ENCODE measurements at places on chromosomes 7 and 10.
A peak's percentile ranks its signal among the peaks of the same experiment; 100 is the strongest.

GRCh38 chr10:29857843-29858701, 201.3 kb downstream of the JCAD start:
- no peak for DNase-seq

GRCh38 chr10:102660888-102661657, 16.8 kb downstream of the TRIM8 start:
- peak; percentile 49 for DNase-seq

DNA sequence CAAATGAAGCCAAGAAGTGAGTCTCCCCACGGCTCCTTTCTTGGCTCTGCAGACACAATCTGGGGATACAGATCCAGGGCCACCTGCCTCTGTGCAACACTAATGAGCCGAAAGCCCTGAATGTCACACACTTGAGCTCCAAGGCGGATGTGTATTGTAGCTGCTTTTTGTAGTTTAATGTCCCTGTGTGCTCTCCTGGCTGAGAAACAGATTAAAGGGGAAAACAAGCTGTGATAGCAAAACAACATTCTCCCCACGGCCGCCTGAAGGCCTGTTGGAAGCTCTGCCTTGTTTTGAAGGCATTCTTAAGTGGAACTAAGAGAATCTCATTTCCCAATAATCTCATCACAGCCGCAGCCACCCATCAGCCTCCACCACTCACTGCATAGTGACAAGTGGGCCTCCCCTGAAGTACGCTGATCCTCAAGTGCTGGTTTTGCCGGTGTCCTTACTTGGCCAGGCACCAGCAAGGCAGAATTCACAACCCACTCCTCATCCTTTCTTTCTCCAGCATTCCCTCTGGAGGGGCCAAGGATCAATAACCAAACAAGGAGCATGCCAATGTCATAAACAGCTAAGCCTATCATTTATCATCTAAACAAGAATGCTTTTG, 44.4 kb upstream of the AMPH start:
- no peak for DNase-seq

- no peak for DNase-seq
Observed at GRCh38 chr7:76049295-76049694, 1.4 kb downstream of the MDH2 start.

GRCh38 chr7:10977113-10977512, 3.4 kb downstream of the PHF14 start:
- no peak for DNase-seq

DNA sequence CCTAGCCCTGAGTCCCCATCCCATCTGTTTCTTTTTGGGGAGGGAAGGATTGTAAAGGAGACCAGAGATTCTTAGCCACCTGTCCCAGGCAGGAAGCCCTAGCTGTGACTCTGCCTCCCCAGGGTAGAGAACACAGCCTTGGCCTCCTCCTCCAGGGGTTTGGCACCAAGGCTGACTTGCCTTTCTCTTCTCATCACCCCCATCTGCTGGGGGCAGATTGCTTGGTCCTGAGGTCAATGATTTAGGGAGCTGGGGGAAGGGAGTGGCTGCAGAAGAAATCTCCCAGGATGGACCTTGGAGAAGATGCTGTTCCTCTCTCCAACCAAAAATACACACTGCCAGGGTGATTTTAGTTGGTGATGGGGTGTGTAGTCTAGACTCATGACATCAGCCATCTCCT, 2.6 kb upstream of the MNX1 start:
- no peak for DNase-seq

DNA sequence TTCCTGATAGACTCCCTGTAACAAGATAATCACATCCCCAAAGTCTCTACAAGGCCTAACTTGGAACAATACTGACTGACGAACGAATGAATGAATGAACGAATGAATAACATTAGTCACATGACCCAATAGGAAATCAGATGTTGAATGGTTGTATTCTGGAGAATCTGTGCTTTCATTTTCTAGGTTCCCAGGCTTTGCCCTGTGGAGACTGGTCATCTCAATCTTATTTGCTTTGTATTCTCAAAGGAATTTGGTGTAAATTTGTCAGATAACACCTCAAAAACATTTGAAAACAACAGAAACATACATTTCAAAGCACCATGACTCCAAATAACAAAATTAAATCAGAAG, 69.6 kb upstream of the COL1A2 start:
- no peak for DNase-seq

- peak; percentile 69 for DNase-seq
Observed at GRCh38 chr10:121927841-121928527, at the start of gene ATE1. TSS of gene ATE1 (minus strand) at chr10:121928031. CDS start at chr10:121927949, 82 bp downstream.

- no peak for DNase-seq
Observed at GRCh38 chr7:13106513-13106912, 419.1 kb downstream of the ARL4A start.

- no peak for DNase-seq
Observed at GRCh38 chr7:23075571-23075970, 30.0 kb upstream of the KLHL7 start.

DNA sequence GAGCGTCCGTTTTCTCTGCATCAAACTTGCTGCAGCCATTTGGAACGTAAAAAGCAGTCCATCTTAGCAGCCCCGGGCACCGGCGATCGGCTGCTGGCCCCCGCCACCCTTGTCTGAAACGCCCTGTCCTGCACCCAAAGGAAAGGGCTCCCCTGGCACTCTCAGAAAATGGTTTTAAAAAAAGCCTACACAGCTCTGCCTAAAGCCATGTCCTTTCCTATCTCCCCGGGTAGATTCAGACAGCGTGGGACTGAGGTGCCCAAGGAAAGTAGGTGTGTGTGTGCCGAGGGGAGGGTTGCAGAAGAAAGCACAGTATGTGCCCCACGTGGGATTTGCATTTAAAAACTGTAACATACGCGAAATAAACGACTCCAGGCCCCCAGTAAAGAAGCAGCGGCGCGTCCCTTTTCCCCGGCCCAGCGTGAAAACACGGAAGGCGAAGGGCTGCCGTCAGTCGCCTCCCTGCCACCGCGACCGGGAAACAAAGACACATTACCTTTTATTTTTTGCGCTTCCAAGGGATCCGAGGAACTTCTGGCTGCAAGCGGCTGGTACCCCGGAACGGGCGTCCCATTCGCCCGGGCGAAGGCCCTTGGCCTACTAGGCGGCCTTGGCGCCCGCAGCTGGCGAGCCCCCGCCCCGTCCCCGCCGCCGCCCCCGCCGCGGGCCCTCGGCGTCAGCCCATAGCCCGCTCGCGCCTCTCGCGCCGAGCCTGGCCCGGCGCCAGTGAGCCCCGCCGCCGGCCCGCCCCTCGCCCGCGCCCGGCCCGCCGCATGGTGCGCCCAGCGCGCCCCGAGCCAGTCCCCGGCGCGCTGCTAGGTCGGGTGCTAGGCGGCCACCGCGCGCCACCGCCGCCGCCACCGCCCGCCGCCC, 304.6 kb downstream of the PRPF18 start:
- no peak for DNase-seq

- no peak for DNase-seq
Observed at GRCh38 chr7:36910859-36911258, 186.6 kb upstream of the AOAH start.

- no peak for DNase-seq
Observed at GRCh38 chr7:151595702-151596350, 76.1 kb upstream of the RHEB start.

- DNase-seq: no peak
Observed at GRCh38 chr10:20489961-20490360, 407.1 kb downstream of the NEBL start.

- DNase-seq: no peak
Observed at GRCh38 chr7:52961084-52961483, 74.3 kb upstream of the POM121L12 start.

GRCh38 chr10:11902646-11903045, 79.5 kb downstream of the PROSER2 start:
- DNase-seq: no peak

- DNase-seq: no peak
Observed at GRCh38 chr7:23333671-23334246, 34.6 kb downstream of the MALSU1 start.

DNA sequence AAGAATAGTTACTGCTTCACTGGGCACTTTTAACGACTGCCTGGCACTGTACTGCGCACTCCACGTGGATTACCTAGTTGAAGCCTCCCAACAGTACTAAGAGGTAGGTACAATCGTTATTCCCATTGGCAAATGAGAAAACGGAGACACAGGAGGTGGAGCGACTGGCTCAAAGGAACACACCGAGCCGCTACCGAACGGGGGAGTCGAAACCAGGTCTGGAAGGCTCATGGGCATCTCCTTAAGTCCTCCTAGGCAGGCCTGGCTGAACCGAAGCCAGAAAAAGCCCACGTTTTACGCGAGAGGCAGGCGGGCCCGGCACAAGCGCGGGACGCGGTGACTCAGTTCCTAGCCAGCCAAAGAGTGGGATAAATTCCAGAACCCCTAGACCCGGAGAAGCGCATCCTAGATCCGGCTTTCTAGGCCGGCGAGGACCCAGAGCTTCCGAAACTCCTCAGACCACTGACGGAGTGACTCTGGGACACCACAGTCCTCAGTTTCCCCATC, 472 bp downstream of the PDAP1 start:
- DNase-seq: no peak

DNA sequence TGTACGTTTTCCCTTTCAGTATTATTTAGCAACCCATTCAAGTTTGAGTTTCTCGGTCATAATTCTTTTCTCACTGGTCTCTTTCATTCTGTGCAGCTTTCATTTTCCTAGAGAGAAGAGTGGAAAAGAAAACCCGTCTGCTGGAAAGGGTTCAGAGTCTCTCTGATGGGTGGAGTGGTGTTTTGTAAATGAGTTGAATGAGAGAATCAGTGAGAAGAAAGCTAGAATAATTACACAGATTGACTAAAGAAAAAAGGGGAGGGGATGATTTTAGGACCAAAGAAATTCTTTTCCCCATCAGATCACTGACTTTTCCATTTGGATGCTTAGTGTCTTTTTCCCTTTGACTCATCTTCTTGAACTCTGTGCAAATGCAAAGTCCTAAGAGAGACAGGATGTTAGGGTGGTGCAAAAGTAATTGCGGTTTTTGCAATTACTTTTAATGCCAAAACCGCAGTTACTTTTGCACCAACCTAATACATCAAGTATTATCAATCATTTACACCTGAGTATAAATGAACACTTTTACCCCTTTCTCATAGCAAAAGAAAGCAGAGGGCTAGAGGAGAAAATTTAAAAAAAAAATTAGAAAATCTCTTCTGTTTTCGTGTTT, 242.1 kb upstream of the SP4 start:
- no peak for DNase-seq

GRCh38 chr10:133258818-133259601, 17.7 kb downstream of the ADAM8 start:
- DNase-seq: peak; percentile 84

- DNase-seq: no peak
Observed at GRCh38 chr10:74163319-74164068, 12.5 kb downstream of the ADK start.
